Smooth muscle cell of the brain vasculature (primary cell): ENCODE measurements at places on chromosomes 7 and 10.

DNA sequence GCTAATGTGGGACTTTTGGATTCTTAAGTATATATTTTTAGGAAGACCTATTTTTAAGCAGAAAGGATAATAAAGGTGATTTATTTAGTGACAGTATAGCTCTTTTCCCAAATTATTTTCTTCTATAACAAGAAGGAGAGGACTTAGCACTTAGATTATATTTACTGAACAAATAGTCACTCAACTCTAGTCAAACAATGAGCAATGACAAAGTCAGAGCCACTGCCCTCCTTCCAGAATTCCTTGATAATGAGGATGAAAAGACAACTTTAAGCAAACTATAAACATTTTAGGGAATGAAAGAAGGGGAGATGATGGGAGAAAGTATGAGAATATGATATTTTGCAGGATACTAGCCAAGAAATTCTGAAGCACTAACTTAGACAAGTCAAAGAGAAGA is 293.5 kb upstream of the YAE1 start:
- no peak for DNase-seq

- DNase-seq = no peak
Measured at GRCh38 chr7:65477326-65477725, 103.7 kb downstream of the ZNF92 start.

- no peak for DNase-seq
Measured at GRCh38 chr10:24826009-24826408, 102.3 kb upstream of the ARHGAP21 start.

GRCh38 chr7:24597014-24597413 is 23.8 kb downstream of the PALS2 start:
- no peak for DNase-seq

GRCh38 chr7:31027161-31027965 is 24.7 kb upstream of the ADCYAP1R1 start:
- no peak for DNase-seq

DNA sequence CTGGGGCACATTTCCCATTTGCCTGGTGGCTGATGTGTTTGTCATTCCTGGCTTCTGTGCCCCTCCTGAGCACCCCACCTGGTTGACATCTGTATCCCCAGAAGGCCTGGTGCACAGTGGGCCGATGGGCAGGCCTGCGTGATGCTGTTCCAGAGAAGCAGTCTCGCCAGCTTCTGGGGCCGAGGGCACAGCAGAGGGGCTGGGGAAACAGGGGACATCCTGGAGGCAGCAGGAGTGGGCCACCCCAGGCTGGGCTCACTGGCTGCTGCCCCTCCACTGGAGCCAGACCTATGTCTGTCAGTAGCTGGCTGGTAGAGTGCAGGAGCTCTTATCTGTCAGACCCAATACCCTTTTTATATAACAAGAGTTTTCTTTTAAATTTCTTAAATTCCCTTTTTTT is 896 bp upstream of the MYL7 start:
- DNase-seq = no peak

DNA sequence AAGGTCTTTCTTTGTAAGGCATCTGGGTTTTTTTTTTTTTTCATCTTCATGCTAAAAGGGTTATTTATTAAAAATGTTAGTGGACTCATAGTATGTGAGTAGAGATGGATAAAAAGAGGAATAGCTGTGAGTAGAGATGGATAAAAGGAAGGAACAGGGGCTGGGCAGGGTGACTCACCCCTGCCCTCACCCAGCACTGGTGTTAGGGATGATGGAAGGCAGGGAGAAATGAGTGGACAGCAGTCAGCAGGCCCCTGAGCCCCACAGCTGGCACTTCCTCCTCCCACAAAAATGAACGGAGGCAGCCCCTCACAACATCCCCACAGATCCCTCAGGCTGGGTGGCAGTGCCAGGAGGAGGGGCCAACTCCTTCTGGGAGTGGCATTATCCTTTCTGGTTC is 39.3 kb downstream of the ANTXRL start:
- DNase-seq = no peak

GRCh38 chr7:36372156-36372555 is 17.5 kb upstream of the ANLN start:
- no peak for DNase-seq

- no peak for DNase-seq
Measured at GRCh38 chr7:584122-584465, 64.4 kb upstream of the PDGFA start.

DNA sequence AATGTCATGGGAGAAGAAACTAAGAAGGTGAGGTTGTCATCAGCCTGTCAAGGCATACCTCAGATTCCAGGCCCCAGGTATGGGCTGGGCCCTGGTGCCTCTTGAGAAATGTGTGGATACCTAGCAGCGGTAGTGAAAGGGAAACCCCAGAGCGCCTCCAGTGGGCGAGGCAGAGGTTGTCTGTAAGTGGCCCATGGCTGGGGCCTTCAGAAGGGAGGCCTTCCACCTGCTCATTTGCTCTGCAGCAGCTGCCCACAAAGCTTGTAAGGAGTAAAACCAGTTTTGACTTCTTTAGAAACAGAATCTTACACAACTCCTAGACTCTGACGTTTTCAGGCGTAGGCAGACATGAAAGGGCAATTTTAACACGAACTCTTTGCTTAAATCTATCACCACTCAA is 509.9 kb downstream of the PARD3 start:
- DNase-seq = no peak

DNA sequence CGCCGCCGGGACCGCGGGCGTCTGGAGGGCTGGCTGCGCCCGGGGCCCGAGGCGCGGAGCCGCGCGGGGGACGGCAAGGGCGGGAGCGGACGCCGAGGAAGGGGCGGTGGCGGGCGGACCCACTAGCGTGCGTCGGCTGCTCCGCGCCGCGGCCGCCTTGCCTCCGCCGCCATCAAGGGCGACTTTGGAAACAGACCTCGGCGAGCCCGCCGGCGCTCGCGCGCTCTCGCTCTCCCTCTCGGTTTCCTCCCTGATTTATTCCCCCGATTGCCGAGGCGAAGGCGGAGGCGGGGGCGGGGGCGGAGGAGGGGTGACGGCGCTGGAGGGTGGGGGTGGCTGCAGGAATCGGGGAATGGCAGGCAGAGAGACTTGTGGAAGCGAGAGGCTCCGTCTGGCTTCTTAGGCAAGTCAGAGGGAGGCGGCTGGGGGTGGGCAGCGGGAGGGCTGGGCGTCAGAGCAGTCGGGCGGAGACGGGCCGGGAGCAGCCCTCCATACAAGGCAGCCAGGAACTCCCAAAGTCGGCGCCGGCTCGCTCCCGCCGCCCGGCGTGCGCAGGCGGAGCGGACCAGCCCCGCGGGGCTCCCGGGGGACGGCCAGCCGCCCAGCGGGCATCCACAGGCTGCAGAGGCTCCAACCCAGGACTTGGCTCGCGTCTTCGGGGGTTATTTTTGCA is at the start of gene CACNA2D1:
TSS of gene CACNA2D1 (minus strand) at position 231 of the 673 bp plus-strand sequence.
- DNase-seq = peak; percentile 46

GRCh38 chr10:67280405-67280804 is 354.6 kb downstream of the LRRTM3 start:
- no peak for DNase-seq

DNA sequence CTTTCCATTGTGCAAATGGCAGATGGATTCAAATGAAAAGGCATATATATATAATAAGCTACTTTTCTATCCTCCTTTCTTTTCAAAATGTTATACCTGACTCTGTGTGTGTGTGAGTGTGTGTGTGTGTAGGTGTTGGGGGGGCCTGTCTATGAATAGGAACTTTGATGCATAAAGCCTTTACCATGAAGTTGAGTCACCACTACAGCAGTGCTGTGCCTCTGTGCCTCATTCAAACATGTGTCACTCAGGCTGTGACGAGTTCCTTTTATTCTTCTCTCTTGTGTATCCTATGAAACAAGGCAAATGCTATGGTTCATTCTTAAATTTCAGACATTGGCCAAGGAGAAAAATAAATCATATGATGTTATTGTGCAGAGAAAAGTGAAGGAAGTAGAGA is 52.7 kb upstream of the DKK1 start:
- no peak for DNase-seq
